ENCODE measurements at places on chromosomes 13 and 19.

GRCh38 chr19:7618348-7618747 is 11.0 kb downstream of the XAB2 start:
- DNase-seq, result no peak

DNA sequence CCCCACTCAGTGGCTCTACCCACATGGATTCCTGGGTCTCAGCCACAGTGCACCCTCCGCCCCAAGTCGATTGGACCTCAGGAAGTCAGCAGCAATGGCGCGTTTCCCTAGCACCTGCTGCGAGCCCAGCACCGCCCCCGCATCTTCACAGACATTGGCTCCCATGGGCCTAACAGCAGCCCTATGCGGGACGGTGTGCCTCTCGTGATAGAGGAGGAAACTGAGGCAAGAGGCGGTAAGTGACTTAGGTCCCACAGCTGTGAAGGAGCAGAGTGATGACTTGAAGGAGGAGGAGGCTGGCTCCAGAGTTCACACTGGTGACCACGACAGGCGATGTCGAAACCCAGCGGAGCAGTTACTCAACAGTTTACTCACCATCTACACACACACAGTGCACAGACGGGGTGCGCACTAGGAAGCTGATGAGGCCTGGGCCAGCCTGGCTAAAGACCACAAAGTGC is 104.5 kb upstream of the SOX1 start:
- DNase-seq, result no peak

- no peak for DNase-seq
These were observed 43.0 kb downstream of the METTL21C start for GRCh38 chr13:102651892-102652291.

GRCh38 chr19:2312820-2313501 is 5.0 kb upstream of the LINGO3 start:
- DNase-seq, result no peak

- peak; percentile 23 for DNase-seq
These were observed 727 bp downstream of the CERS1 start for GRCh38 chr19:18895038-18895823.

GRCh38 chr19:1492474-1493006 is 1.6 kb downstream of the REEP6 start:
- no peak for DNase-seq

- no peak for DNase-seq
These were observed 2.2 kb upstream of the FCHO1 start for GRCh38 chr19:17748884-17749638.

- no peak for DNase-seq
These were observed 492.1 kb upstream of the GPC6 start for GRCh38 chr13:92734545-92734944.

- no peak for DNase-seq
These were observed 36.5 kb downstream of the STARD13 start for GRCh38 chr13:33249066-33249465.

- no peak for DNase-seq
These were observed 38.2 kb downstream of the RFXAP start for GRCh38 chr13:36857253-36857652.

DNA sequence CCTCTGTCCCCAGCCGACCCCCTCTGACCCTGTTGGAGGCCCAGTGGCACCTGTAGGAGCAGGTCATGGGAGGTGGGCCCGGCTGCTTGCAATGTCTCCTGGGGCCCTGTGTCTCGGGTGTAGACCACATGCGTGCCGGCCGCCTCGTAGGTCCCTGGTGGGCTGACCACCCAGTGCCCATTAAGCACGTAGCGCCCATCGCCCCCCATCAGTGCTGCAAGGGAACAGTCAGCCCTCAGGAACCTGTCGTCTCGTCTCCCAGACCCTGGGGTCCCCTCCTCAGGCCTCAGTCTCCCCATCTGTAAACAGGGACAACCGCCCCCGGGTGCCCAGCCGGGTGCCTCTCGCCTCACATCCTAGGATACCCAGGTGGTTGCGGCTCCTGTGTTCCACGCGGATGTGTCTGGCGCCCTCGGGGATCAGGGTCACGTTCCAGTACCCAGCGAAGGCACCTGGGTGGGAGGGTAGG is 5.6 kb downstream of the ADAMTSL5 start:
- no peak for DNase-seq

GRCh38 chr19:51783372-51783771 is 11.6 kb upstream of the FPR3 start:
- no peak for DNase-seq

GRCh38 chr13:30565658-30566057 is 52.1 kb upstream of the USPL1 start:
- DNase-seq, result no peak

DNA sequence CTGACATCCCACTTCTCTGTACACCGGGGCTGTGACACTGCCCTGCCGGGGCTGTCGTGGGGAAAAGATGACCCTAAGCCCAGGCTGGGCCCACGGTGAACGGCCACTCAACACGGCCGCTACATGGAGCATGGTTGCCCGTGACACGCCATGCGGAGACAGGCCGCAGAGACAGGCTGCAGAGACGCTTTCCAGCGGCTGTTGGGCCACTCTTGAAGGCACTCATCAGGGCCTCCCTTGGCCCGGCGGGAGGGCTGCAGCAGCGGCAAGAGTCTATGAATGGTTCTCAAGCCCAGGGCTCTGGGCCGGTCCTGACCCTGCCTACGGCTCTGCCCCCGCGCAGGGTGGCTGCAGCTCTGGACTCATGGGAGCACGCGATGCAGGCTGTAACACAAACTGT is 22.1 kb downstream of the ADPRHL1 start:
- no peak for DNase-seq

DNA sequence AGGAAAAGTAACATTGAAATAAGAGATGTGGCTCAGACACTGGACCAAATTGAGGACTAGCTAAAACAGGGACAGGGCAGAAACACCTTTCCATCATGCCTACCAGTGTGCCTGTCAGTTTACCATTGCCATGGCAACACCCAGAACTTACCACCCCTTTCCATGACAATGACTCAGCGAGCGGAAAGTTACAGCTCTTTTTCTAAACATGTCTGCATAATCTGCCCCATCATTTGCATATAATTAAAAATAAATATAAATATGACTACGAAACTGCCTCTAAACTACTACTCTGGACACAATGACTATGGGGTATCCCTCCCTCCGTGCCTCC is 96.0 kb downstream of the UBL3 start:
- no peak for DNase-seq

DNA sequence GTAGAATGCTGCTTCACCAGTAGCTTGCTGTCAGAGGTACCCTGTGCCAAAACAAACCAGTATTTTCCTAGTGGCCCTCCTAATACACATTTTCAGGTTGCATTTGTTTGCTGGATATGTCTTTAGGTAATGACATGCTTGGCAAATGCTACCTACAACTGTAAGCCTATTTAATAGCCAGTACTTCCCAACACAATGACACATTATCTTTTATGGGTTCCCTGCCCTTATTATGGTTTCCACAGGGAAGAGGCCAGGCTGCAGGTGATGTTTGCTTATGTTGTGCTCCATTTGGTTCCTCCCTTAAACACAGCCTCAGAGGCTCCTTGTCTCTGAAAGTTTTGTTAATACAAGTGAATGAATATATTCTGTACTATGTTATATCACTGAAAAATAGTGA is 24.7 kb downstream of the FRY start:
- DNase-seq, result peak; percentile 100

- DNase-seq, result no peak
These were observed 1597.6 kb downstream of the EFNB2 start for GRCh38 chr13:104937881-104938280.

DNA sequence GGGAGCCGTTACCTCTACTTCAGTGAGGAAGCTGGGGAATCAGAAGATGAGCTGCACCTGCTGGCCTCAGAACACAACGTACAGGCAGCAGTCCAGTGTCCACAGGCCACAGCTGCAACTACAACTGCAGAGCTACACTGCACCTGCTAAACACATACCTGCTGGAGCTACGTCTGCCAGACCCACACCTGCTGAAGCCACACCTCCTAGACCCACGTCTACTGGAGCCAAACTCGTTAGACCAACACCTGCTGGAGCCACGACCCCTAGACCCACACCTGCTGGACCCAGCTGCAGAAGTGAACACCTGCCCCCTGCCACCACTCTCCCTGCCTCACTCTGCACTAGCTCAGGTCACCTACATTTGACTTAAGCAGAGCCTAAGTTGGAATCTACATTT is 169.9 kb downstream of the USP12 start:
- peak; percentile 99 for DNase-seq

DNA sequence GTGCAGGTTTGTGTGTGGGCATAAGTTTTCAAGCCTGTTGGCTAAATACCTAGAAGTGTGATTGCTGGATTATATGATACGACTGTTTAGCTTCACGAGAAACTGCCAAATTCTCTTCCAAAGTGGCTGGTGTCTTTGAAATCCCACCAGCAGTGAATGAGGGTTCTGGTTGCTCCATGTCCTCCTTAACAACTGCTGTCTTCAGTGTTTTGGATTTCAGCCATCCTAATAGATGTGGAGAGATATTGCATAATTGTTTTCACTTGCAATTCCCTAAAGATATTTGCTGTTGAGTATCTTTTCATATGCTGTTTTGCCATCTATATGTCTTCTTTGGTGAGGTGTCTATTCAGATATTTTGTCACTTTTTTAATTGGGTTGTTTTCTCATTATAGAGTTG is 390.5 kb downstream of the ZNF536 start:
- no peak for DNase-seq

- DNase-seq, result no peak
These were observed 233.5 kb downstream of the EFNB2 start for GRCh38 chr13:106302011-106302410.

- DNase-seq, result no peak
These were observed 44.6 kb upstream of the URI1 start for GRCh38 chr19:29897466-29897865.

DNA sequence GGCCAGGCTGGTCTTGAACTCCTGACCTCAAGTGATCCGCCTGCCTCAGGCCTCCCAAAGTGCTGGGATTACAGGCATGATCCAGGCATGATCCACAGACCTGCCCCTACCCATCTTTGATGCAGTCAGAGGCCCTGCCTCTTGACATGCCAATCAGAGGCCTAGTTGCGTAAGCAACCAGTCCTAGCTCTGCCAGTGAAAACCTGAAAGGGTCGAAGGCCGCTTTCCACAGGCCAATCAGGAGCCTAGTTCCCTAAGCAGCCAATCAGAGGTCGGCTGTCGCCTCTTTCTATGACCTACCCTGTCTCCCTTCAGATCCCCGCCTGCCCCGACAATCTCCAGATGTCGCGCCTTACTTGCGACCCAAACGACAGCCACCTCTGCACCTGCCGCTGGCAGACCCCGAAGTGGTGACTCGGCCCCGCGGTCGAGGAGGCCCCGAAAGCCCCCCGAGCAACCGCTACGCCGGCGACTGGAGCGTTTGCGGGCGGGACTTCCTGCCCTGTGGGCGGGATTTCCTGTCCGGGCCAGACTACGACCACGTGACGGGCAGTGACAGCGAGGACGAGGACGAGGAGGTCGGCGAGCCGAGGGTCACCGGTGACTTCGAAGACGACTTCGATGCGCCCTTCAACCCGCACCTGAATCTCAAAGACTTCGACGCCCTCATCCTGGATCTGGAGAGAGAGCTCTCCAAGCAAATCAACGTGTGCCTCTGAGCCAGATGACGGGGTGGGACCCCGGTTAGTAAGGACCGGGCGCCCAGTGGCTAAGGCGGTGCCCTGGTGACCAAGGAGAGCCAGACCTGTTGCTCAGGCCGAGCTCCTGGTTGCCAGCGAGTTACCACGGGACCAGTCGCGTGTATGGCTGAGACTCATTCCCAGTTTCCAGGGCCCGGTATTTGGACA is 6.3 kb downstream of the SYDE1 start:
- DNase-seq, result no peak

DNA sequence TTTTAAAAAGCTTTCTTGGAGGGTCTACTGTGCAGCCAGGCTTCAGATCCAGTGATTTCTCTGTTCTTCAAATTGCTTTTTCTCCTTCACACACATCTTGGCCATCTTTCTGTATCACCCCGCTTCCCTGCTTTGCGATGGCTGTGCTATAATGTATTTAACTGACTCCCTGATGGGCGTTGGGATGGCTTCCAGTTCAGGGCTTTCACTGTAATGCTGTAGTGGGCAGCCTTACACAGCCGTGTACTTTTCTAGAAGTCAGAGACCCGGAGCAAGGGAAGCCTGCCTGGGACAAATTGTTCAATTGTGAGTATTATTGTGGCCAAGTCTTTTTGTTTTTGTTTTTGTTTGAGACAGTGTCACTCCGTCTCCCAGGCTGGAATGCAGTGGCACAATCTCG is 19.4 kb upstream of the PAK4 start:
- no peak for DNase-seq

- no peak for DNase-seq
These were observed 27.1 kb downstream of the ACTN4 start for GRCh38 chr19:38674388-38675171.

DNA sequence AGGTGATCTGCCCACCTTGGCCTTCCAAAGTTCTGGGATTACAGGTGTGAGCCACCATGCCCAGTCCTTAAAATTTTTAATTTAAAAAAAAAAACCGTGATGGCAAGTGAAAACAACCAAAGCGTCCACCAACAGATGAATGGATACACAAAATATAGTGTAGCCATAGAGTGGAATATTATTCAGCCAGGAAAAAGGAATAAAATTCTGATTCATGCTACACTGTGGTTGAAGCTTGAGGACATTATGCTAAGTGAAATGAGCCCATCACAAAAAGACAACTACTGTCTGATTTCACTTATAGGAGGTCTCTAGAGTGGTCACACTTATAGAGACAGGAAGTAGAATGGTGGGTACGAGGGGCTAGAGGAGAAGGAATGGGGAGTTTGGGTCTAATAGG is 26.3 kb upstream of the KLF2 start:
- DNase-seq, result no peak

DNA sequence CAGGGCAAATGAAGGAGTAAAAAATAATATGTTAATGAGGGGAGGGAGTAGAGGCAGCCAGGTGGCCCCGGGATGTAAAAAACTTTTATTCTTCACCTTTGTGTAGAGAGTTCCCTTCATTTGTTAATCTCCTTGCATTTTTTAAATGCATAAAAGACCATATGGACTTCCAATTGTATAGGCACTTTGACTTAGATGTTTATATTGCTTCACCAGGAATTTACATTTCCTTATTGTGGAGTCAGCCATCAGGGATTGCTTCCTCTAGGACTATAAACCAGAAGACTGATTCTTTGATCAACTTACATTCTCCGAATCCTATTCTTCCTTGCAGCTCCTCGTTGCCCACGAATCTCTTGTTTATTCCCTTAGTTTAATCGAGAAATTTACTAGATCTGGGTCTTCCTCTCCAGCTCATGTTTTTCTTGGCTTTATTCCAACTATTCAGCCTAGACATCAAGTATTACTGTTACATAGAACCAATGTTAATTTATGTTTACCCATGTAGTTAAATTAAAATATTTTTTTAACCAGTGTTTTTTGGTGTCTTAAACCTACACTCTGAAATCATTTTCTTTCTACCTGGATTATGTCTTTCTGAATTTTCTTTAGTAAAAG is 1187.0 kb upstream of the SLC10A2 start:
- no peak for DNase-seq

DNA sequence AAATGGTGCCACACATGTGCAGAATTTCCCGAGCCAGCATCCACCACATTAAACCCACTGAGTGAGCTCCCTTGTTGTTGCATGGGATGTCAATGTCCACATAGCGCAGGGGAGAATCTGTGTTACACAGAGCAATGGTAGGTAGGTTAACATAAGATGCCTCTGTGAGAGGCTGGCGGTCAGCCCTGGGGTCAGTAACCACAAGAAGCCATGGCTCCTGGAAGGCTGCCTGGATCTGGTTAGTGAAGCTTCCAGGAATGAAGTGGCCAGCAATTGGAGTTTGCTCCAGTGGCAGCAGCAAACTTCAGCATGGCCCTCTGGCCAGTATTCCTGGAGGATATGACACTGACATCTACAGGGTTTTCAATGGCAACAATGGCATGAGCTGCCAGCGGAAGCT is 37.0 kb upstream of the PCDH9 start:
- no peak for DNase-seq
